ENCODE measurements at places on chromosomes 16 and 17.

- DNase-seq = peak; percentile 54
Observed at GRCh38 chr16:73526011-73526804, 478.3 kb upstream of the ZFHX3 start.

DNA sequence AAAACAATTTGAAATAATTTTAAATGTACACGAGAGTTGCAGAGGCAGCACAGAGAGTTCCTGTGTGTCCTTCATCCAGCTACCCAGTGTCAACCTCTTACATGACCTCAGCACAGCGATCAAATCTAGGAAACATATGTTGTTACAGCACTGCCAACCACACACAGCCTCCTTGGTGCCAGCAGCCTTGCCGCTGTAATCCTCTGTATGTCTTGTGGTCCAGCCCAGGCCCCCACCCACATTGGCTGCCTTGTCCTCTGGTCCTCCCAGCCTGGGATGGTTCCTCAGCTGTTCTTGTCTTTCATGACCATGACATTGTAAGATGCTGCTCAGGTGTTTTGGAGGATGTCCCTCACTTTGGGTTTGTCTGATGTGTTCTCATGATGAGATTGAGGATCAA lies 178.0 kb downstream of the RPTOR start:
- no peak for DNase-seq

- DNase-seq = no peak
Observed at GRCh38 chr16:52963212-52963854, 89.4 kb downstream of the CHD9NB start.

GRCh38 chr17:79619636-79620206 lies 8.9 kb upstream of the RBFOX3 start:
- DNase-seq = no peak

- no peak for DNase-seq
Observed at GRCh38 chr17:46782250-46782953, 36.1 kb downstream of the WNT3 start.

DNA sequence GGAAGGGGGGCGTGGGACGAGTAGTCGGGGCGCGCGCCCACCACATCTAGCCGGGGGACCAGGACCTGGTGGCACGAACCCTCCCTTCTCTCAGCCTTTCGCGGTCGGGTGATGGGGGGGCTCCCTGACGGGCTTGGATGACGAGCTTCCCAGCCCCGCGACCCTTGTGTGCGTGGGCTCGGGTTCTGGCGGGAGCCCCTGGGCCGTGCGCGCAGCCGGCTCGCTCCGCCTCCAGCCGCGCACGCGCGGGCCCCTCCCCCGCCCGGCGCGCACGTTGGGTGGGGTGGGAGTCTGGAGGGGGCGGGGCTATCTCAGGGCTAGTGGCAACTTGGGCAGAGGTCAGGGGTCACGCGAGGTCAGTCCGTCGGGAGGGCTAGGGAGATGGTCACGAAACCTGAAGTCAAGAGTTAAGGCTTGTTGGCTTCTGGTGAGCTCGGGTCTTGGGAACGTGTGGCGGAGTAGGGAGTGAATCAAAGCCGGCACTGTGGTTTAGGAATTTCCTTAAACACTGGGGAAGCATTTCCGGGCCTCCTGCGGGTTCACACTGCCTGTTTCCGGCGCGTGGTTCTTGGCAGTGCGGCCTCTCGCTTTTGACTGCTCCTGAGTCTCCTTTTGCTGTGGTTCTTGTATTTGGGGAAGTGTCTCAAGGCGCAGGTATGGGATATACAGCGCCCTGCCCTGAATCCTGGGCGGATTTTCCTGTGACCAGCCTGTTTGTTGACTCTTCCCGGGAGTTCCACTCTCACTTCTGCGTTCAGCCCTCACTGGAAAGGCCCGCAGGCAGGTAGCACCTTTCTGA lies at the start of gene SRCAP:
SRCAP (plus strand) TSS at position 356 of the 799 bp plus-strand sequence. CDS start 1,654 bp downstream, outside the sequence.
- DNase-seq = peak; percentile 85

- peak; percentile 70 for DNase-seq
Observed at GRCh38 chr16:68893710-68894705, 50.7 kb downstream of the TANGO6 start.

GRCh38 chr17:4098521-4099209 lies 44.2 kb downstream of the ZZEF1 start:
- no peak for DNase-seq

DNA sequence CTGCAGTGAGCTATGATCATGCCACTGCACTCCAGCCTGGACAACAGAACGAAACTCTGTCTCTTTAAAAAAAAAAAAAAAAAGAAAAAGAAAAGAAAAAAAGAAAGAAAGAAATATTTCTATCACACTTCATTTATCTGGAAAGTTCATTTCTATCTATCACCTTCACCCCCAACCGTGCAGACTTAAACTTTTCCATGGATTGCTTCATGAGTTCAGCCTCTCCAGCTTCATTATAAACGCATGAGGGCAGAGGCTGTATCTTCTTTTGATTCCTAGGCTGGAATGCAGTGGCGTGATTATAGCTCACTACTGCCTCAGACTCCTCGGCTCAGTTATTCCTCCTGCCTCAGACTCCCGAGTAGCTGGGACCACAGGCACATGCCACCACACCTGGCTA lies 28.2 kb downstream of the MRC2 start:
- no peak for DNase-seq

- no peak for DNase-seq
Observed at GRCh38 chr17:63850401-63850800, 7.9 kb upstream of the SMARCD2 start.

- DNase-seq = no peak
Observed at GRCh38 chr17:70107904-70108565, 33.0 kb downstream of the KCNJ16 start.
